Stimulated activated CD8-positive, alpha-beta memory T cell treated with anti-CD3 and anti-CD28 coated beads, Interleukin-4, amount 100 ng/mL, for 24 hours (primary cell): ENCODE measurements at places on chromosomes 7 and 10.

GRCh38 chr10:111360260-111360925 lies 283.6 kb downstream of the ADRA2A start:
- no peak for DNase-seq

- no peak for DNase-seq
These were observed 85.3 kb downstream of the SEMA3C start for GRCh38 chr7:80833289-80834268.

DNA sequence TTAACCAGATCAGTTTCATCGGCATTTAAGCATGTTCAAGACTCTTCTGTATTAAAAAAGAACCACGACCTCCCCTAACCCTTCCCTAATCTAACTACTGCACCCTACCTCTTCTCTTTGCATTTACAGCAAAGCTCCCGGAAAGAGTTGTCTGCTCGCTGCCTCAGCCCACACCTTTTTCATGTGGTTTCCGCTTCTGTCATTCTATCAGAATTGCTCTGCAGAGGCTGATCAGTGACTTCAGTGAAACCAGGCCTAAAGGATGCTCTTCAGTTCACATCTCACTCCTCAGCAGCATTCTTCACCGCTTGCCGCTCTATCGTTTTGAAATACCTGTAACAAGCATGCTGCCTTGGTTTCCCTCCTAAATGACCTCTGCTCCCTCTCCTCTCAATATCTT lies 160.9 kb downstream of the SDK1 start:
- DNase-seq: peak; percentile 29

- peak; percentile 76 for DNase-seq
These were observed 73.3 kb upstream of the NFE2L3 start for GRCh38 chr7:26078437-26079336.

DNA sequence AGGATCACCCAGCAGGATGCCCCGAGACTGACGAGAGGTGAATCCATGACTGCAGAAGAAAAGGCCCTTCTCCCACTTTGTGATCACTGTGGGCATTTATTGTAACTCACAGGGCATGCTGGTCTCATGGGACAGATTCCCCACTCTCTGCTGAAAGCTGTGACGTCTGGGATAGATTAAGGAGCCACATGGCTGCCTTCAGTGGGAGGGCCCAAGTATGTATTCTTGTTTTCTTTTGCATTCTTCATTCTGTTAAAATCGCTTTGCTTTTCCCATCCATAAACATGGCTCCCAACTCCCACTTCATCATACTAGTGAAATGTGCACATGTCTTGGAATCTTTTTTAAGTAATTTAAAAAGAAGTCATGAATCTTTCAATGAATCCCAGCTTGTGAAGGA lies 67.2 kb downstream of the FAM107B start:
- DNase-seq: no peak

- no peak for DNase-seq
These were observed 34.1 kb upstream of the PDCD4 start for GRCh38 chr10:110837418-110838171.

- DNase-seq: no peak
These were observed 45.0 kb downstream of the FOXP2 start for GRCh38 chr7:114459574-114459973.

- no peak for DNase-seq
These were observed 153.9 kb downstream of the OAT start for GRCh38 chr10:124264711-124265390.

DNA sequence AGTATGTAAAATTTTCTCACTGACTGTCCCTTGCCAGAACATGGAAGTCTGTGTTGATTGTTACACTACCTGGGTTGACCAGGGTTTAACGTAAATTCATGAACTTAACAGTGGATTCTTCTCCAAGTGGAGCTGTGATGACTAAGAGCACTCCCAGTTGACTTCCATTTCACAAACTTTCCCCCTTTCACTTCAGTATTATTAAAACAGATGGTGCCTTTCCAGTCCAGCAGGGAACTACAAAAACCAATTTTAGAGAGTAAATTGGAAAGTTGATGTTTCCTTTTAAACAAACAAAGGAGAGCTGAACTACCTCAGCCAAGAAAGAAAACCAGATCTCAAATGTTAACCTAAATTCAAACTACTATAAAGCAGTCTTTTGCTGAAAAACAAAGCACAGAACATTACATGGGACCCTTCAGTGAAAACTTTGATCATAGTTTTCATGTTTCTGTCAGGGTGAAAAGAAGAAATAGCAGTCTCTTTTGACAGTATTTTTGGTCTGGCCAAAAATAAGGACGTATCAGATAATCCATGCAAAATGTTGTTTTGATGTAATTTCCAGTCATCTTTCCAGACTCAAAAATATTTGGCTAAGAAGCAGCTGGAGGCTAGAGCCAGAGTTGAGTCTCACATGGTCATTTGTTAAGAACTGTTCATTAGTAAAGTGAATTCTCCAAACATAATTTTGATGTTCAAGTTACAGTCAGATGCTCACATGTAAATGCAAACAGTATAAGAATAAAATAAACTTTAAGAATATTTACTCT lies 479.9 kb upstream of the AKR1E2 start:
- no peak for DNase-seq

GRCh38 chr10:68096913-68097516 lies 12.3 kb upstream of the MYPN start:
- no peak for DNase-seq

- DNase-seq: no peak
These were observed 131.9 kb downstream of the C10orf90 start for GRCh38 chr10:126538439-126539135.

DNA sequence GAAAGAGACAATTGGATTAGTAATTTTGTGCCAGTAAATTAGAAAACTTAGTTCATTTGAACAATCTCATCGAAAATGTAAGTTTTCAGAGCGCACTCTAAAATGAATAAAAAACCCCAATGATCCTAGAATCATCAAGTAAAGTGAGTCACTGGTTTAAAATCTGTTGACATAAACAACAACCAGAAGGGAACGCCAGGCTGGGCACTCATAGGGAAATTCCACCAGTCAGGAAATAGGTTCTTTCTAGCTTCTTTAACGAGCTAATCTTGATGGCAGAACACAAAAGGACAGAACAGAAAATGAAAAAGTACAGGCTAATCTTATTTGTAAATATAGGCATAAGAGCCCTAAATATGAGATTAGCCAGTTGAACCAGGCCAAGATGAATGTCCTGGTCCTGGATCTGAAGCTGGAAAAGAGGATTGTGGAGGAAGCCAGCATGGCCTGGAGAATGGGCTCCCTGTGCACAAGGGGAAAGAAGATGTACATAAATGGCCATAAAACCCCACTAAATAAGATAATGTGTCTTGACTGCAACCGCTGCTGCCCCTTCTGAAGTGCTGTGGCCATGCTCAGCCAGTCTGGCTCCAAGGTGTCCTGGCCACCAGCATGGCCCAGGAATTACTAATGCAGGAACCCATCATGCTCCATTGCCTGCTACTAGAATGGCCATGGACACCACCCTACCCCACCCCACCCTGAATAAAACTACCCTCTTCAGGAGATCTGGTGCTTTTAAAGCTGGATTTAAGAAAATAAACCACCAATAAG lies 114.0 kb downstream of the WDFY4 start:
- no peak for DNase-seq

DNA sequence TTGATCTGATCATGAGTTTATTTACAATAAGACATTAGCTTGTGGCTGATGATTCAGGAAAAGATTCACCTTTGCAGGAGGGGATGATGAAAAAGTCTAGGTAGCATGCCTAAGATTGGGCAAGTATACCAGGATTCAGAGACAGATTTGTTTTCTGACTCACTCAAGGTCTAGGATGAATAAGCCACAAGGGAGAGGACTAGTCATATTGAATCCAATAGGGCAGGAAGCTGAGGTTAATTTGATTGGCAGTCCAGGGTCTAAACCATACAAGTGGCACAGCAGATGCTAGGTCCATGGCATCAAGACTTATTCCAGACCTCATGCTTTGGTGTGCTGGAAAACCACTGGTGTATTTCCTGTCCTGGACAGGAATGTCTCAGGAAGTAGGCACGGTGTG lies 1133.4 kb downstream of the XPNPEP1 start:
- no peak for DNase-seq

DNA sequence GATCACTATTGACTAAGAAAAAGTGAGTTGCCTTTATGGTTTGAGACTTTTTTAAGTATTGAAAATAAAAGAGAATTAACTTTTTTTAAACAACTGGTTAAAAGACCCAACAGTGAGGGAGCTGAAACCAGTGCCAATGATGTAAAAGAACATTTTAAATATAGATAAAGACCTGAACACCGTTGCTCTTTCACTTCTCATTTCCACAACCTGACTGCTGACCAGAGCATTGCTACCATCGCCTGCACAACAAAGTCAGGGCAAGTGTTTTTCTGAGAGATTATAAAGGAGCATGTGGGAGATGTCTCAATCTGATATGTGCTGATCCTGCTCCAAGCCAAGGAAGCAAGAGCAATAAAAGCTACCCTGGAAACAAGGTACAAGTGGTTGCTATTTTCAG lies 34.7 kb downstream of the IMMP2L start:
- no peak for DNase-seq

DNA sequence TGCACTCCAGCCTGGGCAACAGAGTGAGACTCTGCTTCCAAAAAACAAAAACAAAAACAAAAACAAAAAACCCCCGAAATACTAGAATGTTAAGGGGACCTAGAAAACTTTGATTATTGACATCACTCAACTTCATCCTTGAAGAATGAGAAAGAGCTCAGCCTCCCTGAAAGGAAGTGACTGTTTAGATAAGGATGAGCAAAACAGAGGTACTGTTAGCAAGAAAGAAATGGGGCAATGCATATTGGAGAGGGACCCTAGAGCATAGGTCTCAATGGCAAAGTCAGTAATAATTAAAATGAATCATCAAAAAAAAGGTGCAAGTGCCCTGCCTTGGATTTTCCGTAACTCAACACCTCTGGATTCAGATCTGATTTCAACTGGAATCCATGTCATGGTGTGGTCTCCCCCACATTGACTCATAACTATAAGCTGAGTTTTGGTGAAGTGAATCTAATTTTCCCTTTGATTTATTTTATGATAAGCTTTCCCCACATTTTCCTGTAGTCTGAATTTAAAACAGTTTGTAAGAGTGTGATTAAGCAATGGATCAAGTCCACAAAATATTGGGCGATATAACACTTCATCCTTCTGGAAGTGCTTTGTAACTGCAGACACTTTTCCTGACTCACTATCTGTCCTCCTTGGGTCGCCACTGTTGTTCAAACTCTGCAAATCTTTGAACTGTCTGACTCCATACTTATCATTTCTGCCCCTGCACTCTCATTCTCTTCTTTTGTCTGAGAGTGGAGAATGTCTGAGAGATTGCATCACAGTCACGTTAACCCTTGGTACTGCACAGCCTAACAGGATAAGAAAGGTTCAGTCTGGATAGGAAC lies 224.8 kb upstream of the LYZL1 start:
- no peak for DNase-seq

- no peak for DNase-seq
These were observed 10.0 kb downstream of the HHEX start for GRCh38 chr10:92699518-92700381.

GRCh38 chr10:48205918-48206317 lies 68.6 kb downstream of the FRMPD2 start:
- no peak for DNase-seq

DNA sequence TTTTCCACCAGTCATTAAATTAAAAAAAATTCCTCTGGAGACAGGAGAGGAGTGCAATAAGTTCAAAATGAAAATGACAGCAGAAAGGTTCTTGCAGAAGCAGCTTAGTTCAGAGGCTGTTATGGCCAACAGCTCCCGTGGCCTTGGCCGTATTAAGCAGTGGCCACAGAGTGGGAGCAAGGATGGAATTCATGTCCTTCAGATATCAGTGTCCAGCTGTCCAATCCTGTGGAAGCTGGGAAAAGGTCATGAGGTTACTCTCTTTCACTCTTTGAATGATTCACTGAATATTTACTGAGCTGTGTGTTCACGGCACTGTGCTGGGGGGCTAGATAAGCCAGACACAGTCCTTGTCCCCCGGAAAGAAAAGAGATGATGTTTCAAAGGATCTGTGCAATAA lies 231.8 kb downstream of the BMPER start:
- DNase-seq: no peak

- DNase-seq: no peak
These were observed 33.0 kb downstream of the UCMA start for GRCh38 chr10:13201132-13201531.

DNA sequence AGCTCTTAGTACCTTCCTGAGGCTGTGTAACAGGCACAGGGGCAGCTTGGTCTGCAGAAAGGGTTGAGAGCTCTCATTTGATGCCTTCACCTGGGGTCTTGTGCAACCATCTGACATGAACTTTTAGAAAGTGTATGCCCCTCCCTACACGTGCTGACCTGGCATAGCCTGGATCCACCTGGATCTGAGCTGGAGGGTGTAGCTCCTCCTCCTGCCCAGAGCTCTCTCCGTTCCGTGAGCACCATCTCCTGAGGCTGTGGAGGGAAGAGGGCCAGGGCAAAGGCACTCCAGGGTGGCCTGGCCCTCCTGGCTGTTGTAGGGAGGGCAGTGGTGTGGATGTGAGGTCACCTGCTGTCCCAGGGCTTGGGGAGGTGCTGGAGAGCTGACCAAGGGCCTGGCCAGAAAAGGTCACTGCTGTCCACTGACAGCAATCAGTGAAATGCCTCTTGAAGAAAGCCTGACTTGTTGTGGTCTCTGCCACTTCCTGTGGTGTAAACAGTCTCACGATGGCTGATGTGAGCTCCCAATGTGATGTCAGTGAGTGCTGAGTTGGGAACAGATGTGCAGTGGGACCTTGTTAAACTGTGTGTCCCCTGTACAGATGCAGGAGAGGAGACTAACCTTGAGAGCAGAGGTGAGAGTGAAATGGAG lies 23.0 kb downstream of the AMZ1 start:
- no peak for DNase-seq

DNA sequence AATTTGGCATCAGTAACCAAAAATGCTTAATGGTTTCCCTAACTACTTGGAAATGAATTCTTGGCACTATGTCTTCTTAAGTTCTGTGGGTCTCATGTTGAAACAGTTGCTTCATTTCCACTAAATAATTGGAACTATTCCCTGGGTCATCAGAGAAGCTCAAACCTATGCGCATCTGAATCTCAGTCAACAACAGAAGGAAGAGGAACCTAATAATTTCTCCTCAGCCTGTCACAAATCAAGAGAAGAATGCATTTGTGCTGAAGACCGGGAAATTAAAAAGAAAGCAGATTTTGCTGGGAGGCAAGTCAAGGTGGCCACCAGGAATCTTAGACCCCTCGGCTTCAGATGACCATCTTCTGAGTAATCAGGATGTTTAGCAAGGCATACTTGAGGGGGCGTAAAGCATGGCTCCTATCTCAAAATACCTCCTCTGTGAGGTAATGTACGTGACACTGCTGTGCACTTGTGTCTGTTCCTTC lies 41.4 kb downstream of the TOMM7 start:
- DNase-seq: no peak

DNA sequence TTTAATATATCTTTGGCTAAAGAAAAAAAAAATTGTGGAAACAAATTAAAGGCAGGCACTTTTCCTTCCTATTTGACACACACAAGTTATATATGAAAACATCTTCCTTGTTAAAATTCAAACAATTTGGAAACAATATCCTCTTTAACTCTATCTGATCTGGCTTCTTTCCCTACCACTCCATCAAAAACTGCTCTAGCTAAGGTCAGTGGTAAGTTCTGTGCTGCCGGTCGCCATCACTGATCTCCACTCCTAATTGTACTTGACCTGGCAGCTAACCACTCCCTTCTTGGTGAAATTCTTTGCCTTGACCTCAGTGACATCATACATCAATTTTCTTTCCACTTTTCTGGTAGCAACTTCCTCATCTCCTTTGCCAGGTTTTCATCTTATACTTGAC lies 47.9 kb upstream of the MRLN start:
- DNase-seq: no peak

GRCh38 chr7:112080441-112080840 lies 125.8 kb downstream of the DOCK4 start:
- no peak for DNase-seq
